ENCODE measurements at places on chromosomes 3 and 15.

GRCh38 chr3:10716964-10717363, 99.1 kb upstream of the SLC6A11 start:
- no peak for DNase-seq

- no peak for DNase-seq
These were observed 234.1 kb downstream of the CBLB start for GRCh38 chr3:105634708-105635107.

DNA sequence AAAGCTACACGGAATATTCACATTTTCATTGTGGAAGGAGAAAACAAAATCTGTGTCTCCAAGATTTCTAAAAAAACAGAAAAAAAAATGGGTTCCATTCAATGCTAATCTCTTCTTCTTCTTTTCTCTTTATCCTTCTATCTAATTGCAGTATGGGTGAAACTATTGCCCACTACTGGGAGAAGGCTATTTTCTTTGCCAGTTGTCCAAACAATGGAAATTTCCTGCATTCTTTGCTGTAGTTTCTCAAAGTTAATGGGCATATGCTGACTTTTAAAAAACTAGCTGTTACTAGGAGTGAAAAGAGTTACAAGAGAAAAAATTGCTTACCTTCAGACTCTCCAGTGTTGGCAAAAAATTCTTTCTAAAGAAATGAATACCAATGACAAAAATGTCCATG, 179.3 kb upstream of the ANKRD28 start:
- no peak for DNase-seq

- DNase-seq, result no peak
These were observed 21.4 kb upstream of the SPPL2A start for GRCh38 chr15:50786871-50787270.

DNA sequence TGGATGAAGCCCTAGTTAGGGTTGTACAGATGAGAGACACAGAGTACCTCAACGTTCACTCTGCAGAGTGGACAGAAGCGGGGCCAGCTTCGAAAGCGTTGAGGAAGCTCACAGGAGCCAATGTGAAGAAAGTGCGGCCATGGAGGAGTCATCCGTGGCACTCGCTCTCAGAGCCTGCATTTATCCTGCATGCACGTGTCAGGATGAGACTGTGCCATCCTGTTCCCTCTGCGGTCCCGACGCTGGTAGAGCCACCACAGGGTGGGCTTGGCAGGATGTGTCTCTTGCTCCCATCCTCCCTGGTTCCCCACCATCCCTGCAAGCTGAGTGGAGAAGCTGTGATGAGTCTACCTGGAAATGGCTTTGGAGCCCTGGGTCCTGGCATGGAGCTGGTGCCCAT, 39.3 kb downstream of the KLHL25 start:
- DNase-seq, result no peak

DNA sequence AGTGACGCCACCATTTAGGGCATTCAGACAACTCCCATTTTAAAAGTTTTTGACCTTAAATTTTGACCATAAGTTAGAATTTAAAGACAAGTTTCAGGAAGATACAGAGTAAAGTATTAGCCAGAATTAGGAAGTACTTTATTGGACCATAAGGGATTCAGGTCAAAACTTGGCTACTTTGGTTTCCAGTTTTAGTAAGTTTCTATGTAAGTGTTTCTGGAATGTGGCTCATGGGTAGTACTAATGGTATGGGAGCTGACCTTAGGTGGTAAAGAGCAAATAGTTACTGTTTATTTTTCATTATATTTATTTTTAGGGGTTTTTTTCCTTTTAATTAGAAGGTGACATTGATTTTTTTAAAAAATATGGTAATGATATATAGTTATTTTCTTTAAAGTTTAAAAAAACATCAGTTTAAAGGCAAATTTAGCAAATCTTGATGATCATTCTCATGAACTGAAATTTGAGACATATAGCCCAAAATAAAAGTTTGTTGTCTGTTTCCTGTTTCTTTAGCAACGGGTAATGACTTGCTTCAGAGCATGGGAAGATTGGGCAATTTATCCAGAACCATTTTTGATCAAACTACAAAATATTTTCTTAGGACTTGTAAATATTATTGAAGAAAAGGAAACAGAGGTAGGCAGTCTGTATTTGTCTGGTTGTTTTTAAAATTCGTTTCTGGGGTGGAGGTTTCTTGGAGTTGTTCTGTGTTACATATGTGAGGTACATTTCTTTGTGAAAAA, 34.3 kb downstream of the U2SURP start:
- no peak for DNase-seq

- no peak for DNase-seq
These were observed 514.8 kb downstream of the MECOM start for GRCh38 chr3:169148448-169149348.

DNA sequence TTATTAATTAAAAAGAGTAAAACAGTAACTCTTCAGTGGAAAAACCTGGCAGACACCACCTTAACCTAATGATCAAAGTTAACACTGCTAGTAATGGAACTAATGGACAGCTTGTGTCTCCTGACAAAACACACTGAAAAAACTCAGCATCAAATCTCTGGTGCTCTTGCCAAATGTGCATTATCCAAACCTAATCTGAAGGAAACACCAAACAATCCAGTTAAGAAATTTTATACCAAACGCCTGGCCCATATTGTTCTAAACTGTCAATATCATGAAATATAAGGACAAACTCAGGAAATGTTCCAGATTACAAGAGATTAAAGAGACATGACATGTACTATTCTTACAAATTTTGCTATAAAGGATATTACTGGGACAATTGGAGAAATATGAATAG, 10.4 kb downstream of the RSL24D1 start:
- DNase-seq, result no peak

GRCh38 chr3:160278210-160278609, 53.0 kb downstream of the C3orf80 start:
- DNase-seq, result no peak

GRCh38 chr15:75446151-75446550, 5.3 kb downstream of the SIN3A start:
- DNase-seq, result no peak

DNA sequence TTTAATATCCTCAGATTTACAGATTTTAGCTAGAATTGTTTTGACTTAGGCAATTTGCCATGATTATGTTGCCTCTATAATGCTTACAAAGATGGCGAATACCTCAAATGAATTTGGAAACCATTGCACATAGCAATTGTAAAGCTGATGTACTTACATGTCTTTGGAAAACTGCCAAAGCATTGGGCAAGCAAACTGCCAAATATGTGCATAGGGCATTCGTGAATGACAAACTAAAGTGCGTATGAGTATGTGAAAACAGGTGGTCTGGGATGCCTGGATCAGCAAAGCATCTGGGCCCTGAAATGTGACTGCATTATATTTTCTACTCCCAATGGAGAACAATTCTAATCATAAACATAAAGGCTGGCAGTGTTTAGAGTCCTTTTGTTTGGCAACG, 445.3 kb upstream of the ROBO1 start:
- DNase-seq, result no peak

- no peak for DNase-seq
These were observed 89.7 kb upstream of the KLF13 start for GRCh38 chr15:31237043-31237324.

DNA sequence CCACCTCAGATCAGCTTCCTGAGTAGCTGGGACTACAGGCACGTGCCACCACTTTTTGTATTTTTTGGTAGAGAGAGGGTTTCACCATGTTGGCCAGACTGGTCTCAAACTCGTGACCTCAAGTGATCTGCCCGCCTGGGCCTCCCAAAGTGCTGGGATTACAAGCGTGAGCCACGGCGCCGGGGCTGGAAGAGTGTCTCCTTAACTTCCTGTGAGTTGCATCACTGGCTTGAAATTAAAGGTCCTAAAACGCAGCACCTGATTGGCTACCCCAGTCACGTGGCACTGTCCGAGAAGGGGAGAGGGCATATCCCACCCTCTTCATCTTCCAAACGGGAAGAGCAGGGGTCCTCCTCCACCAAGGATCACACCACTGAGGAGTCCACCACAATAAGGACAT, 5.5 kb upstream of the FAM174B start:
- no peak for DNase-seq

GRCh38 chr3:141081141-141081795, 30.1 kb downstream of the SPSB4 start:
- DNase-seq, result no peak

DNA sequence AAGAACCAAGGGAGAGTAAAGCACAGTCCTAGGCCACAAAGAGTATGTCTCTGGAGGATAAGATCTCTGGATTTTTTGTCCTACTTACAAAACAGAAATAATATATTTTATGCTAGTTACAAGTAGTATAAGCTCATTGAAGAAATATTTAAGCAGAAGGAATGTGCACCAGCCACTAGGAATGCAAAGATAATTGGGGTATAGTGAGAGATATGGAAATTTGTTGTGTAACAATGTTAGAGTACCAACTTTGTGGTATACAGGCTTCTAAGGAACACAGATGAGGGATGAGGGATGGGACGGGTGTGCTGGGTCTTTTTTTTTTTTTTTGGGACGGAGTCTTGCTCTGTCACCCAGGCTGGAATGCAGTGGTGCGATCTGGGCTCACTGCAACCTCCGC, 26.5 kb downstream of the AKAP13 start:
- DNase-seq, result no peak

DNA sequence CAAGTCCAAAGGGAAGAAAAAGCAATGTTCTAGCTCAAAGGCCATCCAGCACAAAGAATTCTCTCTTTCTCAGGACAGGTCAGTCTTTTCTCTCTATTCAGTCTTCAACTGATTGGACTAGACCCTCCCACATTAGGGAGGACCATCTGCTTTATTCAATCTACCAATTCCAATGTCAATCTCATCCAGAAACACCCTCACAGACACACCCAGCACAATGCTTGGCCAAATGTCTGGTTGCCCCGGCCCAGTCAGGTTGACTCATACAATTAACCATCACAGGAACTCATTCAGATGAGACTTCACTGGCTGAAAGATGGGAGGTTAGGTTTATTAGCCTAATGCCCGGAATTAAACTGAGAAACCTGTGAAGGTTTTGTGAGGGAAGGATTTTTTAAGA, 32.4 kb downstream of the ACAN start:
- no peak for DNase-seq

GRCh38 chr3:20652231-20652986, 466.4 kb upstream of the SGO1 start:
- DNase-seq, result no peak

DNA sequence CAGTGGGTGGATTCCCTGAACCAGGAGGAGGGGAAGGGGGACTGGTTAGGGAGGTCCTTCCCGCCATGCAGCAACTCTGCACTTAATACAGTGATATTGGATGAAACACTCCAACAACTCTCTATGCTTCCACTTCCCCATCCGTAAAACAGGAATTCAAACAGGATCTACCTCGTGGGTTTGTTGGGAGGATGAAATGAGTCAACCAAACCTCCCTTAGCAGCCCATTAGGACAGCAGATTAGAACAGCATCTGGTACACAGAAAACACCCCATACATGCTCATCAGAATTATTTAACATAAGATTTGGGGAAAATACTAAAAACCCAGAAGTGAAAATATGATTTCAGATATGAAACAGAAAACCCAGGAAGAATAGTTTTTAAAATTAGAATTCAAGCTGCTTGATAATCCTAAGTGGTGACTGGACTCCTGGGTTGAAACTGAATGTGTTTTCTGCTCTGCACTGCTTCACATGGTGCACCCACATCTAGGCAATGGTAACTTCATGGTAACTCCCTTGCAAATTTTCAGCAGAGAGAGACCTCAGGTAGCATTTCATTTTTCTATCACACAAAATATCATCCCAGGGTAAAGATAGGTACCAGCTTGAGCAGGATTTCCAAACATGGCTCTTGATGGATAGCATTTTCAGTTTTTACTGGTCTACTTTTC, 326.8 kb upstream of the FRG2C start:
- DNase-seq, result no peak

DNA sequence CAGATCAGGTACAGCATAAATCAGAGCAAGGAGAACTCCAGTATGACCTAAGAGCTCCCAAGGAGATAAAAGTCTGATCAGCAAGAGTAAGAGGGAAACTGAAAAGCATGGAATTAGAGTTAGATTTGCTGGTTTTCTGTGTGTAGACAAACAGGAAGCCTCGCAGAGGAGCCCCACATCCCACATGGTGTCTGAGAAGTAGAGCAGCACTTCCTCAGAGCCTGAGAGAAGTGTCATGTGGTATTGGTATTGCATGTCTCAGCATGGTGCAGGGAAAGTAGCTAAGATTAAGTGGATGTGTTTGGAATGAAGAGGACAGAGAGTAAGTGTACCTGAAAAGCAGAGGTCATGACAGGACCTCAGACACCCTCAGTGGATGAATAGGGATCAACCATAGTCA, 175.4 kb upstream of the GBE1 start:
- no peak for DNase-seq

DNA sequence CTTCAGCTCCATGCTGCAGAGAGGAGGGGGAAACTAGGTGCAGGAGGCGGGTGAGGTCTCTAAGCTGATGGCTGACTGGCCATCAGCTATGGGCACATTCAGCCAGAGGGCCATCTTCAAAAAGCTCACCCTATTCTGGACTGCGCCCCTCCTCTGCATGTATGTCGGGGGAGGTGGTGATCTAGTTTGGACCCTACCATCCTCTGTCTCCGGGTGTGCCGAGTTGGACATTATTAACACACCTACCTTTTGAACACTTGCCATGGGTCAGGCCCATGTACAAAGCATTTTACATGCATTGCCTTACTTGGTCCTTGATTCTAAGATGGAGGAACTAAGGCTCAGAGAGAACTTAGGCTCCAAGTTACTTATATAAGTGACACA, 1.4 kb downstream of the NISCH start:
- DNase-seq, result no peak

GRCh38 chr3:49276475-49277382, at the start of gene C3orf62:
Gene C3orf62 (minus strand): TSS chr3:49277232. CDS start chr3:49276872, 360 bp downstream.
- DNase-seq, result peak; percentile 89

GRCh38 chr15:74795966-74796625, 14.2 kb downstream of the CSK start:
- DNase-seq, result no peak

GRCh38 chr3:197306374-197307086, 8.1 kb upstream of the DLG1 start:
- no peak for DNase-seq

- DNase-seq, result peak; percentile 99
These were observed at the start of gene TRA2B for GRCh38 chr3:185937689-185938374. Gene TRA2B (minus strand): TSS chr3:185938014. CDS start chr3:185937860, 154 bp downstream.

GRCh38 chr15:68234060-68234459, 4.5 kb upstream of the CLN6 start:
- no peak for DNase-seq

DNA sequence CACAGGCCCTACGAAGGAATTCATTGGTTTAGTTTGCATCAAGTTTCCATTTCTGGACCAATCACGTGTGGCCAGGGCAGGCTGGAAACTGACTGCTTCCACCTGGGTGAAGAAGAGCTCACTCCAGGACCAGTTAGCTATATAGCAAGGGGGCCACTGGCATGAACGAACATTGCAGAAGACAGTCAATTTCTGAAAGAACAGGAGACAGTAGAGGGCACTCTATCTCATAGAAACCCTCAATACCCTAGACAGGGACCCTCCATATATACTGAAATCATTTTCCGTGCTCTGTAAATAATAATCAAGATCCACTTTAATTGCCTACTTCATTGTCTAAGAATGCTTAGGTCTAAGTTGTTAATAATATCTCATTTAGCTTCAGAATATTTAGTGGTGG, 215.6 kb downstream of the CADPS start:
- no peak for DNase-seq

- DNase-seq, result no peak
These were observed 4.3 kb downstream of the SHF start for GRCh38 chr15:45183511-45183910.

GRCh38 chr3:68336042-68336441, 596.3 kb downstream of the TAFA4 start:
- no peak for DNase-seq

GRCh38 chr15:84818261-84819131, 1.3 kb downstream of the ALPK3 start:
- peak; percentile 49 for DNase-seq

GRCh38 chr3:186966406-186966805, 36.1 kb downstream of the ST6GAL1 start:
- no peak for DNase-seq
